Endodermal cell (in vitro differentiated cells): ENCODE measurements at places on chromosomes 2 and 18.
A peak's percentile ranks its signal among the peaks of the same experiment; 100 is the strongest.

DNA sequence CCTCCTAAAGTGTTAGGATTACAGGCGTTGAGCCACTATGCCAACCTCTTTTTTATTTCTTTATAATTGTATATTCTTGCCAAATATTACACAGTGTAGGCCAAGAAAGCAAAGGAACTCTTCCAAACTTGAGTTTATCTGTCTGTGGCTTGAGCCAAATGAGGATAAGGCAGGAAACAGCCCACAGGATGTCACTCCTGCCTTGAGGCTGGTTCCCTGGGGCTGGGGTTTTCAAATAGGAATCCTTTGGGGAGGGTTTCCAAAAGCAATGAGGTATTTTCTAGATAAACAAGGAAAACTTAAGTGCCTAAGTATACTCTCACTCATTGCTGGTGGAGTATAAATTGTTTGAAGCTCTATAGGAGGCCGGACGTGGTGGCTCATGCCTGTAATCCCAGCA lies 56.4 kb downstream of the ADCY3 start:
- no peak for DNase-seq

DNA sequence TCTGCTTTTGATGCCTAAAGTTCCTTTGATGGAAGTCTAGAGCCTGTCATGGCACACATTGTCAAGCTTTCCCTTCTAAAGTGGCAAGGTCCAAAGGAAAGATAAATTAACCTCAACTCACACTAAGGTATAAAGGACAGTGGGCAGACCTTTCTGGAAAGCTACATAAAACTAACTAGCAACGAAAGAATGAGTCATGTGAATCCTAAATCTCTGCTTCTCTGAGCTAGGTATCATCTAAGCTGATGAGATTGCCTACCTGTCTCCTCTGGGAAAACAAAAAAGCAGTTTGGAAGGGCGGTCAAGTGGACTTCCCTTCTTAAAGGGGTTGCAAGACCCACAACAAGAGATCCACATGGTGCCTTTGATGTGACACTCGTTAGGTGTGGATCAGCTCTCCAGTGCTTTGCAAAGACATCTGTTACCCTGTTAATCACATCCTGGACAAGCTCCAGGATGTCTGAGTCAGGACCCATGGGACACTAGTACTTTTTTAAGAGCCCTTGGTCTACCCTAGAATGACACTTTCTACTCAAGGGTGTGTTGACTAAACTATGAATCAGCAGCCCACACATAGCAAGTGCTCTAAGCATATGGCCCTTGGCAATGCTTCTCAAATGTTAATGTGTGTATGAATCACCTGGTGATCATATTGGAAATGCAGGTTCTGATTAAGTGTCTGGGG lies 173.5 kb downstream of the ALK start:
- no peak for DNase-seq

DNA sequence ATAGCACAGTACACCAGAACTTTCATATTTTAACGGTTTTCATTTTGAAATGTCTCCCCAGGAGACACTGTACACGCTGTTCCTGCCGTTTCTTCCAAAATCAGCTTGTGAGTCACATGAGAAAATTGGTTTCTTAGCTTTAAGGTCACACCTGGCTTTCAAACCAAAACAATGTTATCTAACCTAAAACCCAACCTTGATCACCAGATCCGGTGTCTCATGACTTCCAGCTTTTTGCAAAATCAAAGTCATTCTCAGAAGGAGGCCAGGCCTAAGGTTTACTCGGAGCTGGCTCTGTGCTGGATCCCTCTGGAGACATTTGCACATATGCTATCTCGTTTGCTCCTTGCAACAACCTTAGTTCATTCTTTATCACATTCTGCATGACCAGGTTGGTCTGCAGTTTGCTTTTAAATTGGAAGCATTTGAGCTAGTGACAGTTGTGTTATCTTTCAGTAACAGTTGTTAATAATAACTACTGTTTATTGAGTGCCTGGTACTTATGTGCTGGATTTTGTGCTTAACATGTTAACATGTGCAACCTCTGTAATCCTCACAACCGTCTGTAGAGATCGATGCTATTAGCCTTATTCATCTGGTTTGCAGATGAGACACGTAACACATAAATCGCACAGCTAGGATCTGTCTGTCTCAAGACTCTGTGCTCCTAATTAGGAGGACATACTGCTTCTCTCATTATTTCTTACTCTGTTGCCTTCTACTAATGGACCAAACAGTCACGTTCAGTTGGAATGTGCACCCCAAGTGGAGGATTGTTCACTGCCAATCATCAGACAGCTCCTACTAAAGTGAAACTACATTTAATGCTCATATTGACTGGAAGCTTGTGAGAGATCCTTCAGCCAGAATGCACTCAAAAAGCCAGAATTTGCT lies 105.5 kb downstream of the RNF144A start:
- peak; percentile 10 for DNase-seq

DNA sequence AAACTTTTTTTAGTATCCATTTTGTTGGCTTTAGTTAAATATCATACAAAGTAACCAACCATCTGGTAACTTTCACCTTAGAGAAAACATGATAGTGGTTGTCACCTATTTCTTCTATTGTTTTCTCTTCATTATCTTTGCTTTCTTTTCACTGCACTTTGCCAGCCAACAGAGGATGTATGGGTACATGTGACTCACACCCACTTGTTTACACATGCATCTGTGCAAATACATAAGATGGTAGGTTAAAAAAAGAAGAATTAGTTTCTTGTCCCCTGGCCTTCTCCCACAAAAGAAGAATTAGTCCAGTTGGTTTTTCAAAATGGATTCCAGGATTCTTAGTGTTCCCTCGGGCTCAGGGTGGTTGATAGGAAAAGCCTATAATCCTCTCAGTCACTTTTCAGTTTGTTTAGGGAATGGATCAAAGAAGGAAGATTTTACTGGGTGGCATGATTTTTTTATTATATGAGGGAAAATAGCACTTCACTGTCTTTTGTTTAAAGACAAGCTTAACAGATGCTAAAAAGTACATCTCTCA lies 46.6 kb downstream of the CDK15 start:
- DNase-seq, result no peak

DNA sequence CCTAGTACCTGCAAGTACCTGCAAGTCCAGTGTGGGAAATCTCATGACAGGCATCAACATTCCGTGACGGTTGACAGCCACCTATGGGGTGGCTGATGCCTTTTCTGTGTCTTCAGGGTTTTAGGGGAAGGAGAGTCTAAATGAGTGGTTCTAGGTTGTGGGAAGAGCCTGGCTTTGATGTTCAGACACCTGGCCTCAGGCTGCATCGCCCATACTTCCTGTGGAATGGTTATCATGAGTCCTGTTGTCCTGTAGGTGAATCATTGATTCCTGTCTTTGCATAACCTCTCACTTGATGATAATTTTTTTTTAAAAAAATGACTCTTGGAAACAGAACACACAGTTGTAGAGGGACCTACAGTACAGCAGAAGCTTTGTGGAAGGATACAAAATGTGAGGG lies 108.9 kb downstream of the NEDD4L start:
- no peak for DNase-seq

DNA sequence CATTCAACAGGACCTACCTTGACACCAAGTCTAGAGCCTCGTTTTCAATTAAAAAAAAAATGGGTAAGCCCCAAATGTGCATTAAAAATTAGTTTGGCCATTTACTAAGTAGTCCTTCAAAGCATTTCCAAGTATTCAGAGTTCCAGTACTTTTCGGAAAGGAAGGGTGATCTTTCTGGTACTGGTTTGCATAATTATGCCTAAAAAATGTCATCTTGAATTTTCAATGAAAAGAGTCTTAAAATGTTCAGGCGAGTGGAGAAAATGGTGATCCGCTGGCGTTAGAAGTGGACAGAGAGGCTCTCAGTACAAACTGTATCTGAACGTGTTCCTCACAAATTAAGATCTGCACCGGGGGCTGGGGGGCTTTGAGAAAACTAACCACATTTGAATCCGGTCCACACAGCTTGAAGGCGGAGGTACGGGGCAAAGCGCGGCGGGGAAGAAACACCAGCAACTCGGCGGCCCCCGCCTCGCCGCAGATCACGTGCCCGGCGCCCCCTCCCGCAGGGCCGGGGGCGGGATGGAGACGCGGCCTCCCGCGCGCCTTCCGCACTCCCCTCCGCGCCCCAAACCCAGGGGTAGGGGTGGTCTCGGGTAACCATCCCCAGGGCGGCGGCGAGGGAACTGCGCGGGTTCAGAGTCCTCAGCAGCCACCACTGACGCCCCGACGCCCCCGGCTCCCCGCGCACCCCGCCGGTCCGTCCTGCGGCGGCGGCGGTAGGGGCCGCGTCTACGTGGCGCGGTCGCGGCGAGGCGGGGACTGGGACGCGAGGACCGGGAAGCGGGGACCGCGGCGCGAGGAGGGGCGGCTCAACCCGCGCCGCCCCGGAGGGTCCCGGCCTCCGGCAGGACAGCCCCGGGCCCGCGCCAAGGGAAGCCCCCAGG lies 564 bp downstream of the LPIN2 start:
- DNase-seq, result peak; percentile 74

DNA sequence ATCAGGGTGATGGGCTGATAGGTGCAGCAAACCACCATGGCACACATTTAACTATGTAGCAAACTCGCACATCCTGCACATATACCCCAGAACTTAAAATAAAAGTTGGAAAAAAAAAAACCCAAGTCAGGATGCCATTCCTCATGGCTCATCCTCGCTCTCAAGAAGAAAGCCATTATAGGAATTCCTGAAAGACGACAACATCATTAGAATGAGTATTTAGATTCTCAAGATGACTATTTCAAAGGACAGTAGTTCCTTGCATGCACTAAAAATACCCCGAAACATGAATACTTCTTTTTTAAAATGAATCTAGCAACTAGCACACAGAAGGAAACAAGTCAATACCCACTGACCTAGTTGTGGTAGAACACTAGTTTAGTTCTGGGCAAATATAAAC lies 285.8 kb upstream of the REV1 start:
- no peak for DNase-seq

GRCh38 chr18:53946594-53946993 lies 277.9 kb downstream of the MBD2 start:
- no peak for DNase-seq

DNA sequence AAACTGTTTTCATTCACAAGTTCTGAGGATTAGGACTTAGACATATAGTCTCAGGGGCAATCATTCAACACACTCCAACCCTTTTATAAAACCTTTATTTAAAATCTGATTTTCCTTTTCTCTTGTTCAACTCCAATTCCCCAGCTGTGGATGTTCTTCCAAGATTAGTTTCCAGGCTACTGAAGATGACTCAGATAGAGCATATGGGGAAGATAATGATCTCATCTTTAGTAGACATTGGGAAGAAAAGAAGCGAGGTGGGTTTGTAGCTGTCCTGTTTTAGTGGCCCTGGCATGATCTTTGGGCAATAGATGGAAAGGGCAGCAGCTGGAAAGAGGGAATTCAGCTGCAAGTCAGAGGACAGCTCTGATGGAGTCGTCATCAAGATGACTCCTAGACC lies 247.7 kb upstream of the CCDC68 start:
- no peak for DNase-seq

DNA sequence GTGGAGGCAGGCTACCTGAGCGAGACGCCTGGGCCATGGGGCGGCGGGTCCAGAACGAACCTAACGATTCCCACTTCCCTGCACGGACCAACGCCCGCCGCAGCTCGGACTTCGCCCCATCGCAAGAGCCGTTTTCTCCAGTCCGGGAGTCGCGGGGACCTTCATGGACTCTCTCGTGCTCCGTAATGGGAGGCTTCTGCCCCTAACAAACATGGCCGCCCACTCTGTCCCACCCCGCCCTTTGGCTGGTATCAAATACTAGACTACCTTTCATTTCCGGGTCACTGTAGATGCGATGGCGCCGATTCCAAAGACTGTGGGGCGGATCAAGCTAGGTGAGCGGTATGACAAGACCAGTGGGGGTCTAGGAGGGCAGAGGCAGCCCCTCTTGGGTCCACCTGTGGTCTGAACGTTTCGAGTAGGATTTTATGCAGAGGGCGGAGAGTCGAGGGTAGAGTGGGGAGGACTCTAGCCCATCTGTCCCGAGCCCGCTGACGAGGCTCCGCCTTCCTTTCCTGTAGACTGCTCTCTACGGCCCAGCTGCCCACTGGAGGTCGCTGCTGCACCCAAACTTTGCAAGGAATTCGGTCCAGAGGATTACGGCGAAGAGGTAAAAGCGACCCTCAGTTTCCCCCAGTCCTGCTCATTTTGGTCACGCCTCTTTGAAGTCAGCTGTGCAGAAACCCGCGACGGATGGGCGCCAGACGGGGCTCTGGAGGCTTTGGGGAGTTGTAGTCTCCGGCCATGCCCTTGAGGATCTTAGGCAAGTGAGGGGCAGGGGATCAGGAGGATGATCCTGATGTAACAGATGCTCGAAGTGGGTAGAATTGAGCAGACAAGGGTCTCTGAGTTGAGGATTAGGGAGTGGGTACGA lies at the start of the genes CCDC142 and TTC31:
CCDC142 (minus strand) TSS at position 198 of the 874 bp plus-strand sequence; CDS start at position 37, 161 bp downstream.
TTC31 (plus strand) TSS at position 281 of the 874 bp plus-strand sequence; CDS start at position 296, 15 bp downstream.
- DNase-seq, result peak; percentile 98

- DNase-seq, result no peak
Measured at GRCh38 chr2:165825041-165825440, 31.0 kb upstream of the GALNT3 start.

DNA sequence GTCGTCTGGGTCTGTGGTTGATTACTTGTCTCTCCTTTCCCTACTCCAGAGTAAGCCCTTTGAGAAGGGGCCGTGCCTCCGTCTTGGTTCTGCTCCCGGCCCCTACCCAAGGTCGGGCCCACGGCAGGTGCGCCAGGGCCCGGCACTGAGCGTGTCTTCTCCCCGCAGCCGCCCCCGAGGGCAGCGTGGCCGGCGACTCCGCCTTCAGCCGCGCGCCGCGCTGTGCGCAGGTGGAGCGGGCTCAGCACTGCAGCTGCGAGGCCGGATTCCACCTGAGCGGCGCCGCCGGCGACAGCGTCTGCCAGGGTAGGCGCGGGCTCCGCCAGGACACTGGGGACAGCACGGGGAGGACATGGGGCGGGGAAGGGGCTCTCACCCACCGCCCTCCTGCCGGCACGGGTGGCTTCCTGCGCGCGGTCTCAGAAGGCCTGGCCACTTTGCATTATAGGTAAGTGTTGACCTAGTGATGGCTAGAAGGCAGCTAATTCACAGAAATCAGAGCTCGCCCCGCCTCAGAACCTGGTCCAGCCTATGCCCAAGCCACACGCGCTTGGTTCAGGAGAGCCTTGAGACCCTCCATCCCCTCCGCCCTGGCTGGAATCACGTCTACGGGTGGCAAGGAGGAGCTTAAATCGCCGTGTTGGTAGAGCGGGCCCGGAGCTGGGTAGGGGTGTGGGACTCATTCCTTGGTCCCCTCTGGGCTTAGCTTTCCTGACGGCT lies 43.5 kb downstream of the FBLN7 start:
- DNase-seq, result peak; percentile 86

DNA sequence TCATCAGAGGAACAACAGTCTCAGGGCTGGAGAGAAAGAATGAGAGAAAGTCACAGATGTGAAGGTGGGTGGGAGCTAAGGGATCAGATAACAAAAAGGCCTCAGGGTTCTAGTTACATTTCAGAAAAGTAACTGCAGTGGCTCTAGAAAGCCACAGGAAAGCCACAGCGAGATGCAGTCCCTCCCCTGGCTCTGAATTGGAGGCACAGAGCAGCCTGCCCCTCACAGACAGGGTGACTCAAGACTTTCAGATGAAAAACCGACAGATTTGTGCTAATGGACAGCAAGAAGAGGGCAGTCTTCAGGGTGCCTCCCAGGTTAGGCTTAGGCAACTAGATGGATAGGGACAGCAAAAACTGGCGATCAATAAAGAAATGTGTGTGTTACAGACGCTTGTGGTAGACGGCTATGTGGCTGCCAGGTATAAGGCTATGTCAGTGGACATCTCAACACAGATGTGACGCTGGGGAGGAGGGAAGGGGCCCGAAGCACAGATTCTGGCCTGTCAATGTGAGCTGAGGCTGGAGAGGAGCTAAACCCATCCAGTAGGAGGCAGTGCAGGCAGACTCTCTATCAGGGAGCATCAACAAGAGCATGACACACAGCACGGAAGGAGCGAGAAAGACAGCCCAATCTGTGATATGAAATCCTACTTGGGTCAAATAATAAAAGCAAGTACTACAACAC lies 26.2 kb downstream of the UNC50 start:
- DNase-seq, result peak; percentile 89
